ENCODE measurements at places on chromosomes 1 and 21. TPM values are rescaled to one million over a fixed set of nuclear protein-coding genes. Genes with fewer than 3 reads are reported as not detected.

GRCh38 chr1:111733992-111734341 is 5.2 kb downstream of the INKA2 start:
- H3K36me3 ChIP-seq: no peaks in the 10 kb centered on the region
- peaks cover 90% of the 10 kb centered on the region for H3K4me1 ChIP-seq
- H3K27ac ChIP-seq: peak overlapping the region; percentile 82
- no peaks in the 10 kb centered on the region for H3K27me3 ChIP-seq
- DNase-seq: no peak

DNA sequence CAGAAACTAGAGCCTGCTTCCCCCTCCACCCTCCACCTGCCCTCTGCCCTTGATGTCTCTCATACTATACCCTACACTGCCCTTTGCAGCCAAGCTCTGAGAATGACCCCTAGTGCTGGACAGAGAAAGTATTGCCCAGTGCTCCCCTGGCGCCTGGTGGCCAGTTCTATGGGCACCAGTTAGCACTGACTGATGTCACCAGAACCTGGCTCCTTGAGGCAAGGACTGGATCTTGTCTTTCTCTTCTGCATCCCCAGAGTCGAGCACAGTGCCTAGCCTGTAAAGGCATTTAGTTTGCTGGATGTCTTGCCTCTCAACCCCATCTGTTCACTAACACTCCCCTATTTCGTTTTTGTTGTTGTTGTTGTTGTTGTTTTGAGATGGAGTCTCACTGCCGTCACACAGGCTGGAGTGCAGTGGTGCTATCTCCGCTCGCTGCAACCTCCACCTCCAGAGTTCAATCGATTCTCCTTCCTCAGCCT is 5.9 kb downstream of the PHLDA3 start:
- DNase-seq: peak; percentile 45
- no peak overlapping the region for H3K4me3 ChIP-seq

GRCh38 chr1:21472861-21473260 is 32.9 kb downstream of the NBPF3 start:
- H3K27ac ChIP-seq: no peak overlapping the region
- H3K4me3 ChIP-seq: no peak overlapping the region
- DNase-seq: no peak
- H3K4me1 ChIP-seq: no peaks in the 10 kb centered on the region

GRCh38 chr1:190377294-190377693 is 100.4 kb downstream of the BRINP3 start:
- no peaks in the 10 kb centered on the region for H3K36me3 ChIP-seq
- no peak overlapping the region for H3K27ac ChIP-seq
- H3K27me3 ChIP-seq: no peaks in the 10 kb centered on the region
- H3K4me1 ChIP-seq: no peaks in the 10 kb centered on the region

DNA sequence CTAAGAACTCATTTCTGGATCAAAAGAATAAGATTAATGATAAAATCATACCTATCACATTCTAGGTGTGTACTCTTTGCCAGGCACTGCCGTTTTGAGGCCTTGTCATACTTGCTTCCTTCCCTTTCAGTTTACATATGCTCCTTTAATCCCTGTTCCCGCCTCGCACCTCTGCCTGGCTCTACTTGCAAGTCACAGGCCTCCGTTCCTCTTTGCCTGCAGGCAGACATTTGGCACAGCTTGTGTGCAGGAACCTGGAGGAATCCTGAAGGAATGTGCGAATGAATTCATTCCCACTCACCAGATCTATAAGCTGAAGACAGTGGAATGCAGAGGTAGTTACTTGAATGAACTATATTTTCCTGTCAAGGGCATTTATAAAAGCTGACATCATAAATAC is 13.8 kb downstream of the WLS start:
- H3K4me3 ChIP-seq: no peak overlapping the region
- DNase-seq: no peak
- no peaks in the 10 kb centered on the region for H3K4me1 ChIP-seq
- H3K36me3 ChIP-seq: no peaks in the 10 kb centered on the region
- H3K27ac ChIP-seq: no peak overlapping the region
- H3K27me3 ChIP-seq: no peaks in the 10 kb centered on the region

- no peak overlapping the region for H3K27ac ChIP-seq
- H3K27me3 ChIP-seq: peaks cover 25% of the 10 kb centered on the region
- H3K4me3 ChIP-seq: no peak overlapping the region
- H3K4me1 ChIP-seq: peaks cover 19% of the 10 kb centered on the region
- DNase-seq: no peak
These were observed 87.2 kb upstream of the IVNS1ABP start for GRCh38 chr1:185404291-185404690.

GRCh38 chr1:53945183-53945432 is 391 bp downstream of the IFT25 start:
- H3K27me3 ChIP-seq: no peaks in the 10 kb centered on the region
- H3K4me3 ChIP-seq: peak overlapping the region; percentile 98

GRCh38 chr1:247336390-247336789 is 4.7 kb upstream of the ZNF496 start:
- DNase-seq: no peak
- peaks cover 44% of the 10 kb centered on the region for H3K4me1 ChIP-seq
- H3K27me3 ChIP-seq: no peaks in the 10 kb centered on the region

GRCh38 chr1:167629681-167630567 is at the start of gene RCSD1:
Gene RCSD1, plus strand, starts transcription at chr1:167630232. Its CDS starts 192 bp downstream, at chr1:167630424.
- no peaks in the 10 kb centered on the region for H3K36me3 ChIP-seq
- H3K4me1 ChIP-seq: peaks cover 15% of the 10 kb centered on the region
- no peak within 1 kb of the TSS for H3K27ac ChIP-seq
- H3K27me3 ChIP-seq: peaks cover 47% of the 10 kb centered on the region
- DNase-seq: no peak
- H3K4me3 ChIP-seq: no peak within 1 kb of the TSS

DNA sequence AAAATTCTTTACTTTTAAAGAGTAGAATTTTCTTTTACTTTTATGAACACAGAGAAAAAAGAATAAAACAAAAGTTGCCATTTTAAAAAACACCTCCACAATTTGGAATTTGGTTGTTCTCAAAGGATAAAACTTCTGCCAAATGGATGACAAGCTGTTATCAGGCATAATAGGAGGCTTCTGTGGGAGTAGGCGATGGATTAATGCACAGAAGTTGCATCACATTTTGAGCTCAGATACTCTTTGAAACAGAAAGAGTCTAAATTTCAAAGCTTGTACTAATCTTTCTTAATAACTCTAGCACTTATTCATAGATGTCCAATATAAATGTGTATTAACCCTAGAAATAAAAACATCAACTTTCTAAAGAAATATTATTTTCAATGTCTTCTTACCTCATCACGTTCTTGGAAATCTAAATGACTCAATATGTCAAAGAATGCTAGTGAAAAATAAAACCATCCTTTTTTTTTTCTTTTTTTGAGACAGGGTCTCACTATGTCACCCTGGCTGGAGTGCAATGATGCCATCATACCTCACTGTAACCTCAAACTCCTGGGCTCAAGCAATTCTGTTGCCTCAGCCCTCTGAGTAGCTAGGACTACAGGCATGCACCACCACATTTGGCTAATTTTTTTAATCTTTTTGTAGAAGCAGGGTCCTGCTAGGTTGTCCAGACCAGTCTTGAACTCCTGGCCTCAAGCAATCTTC is 112.8 kb upstream of the USP25 start:
- no peaks in the 10 kb centered on the region for H3K36me3 ChIP-seq
- no peak overlapping the region for H3K27ac ChIP-seq
- DNase-seq: no peak
- H3K27me3 ChIP-seq: no peaks in the 10 kb centered on the region

- peaks cover 72% of the 10 kb centered on the region for H3K4me1 ChIP-seq
- no peak for DNase-seq
- H3K4me3 ChIP-seq: no peak overlapping the region
- peaks cover 31% of the 10 kb centered on the region for H3K27me3 ChIP-seq
- H3K27ac ChIP-seq: no peak overlapping the region
These were observed 50.7 kb downstream of the UMODL1 start for GRCh38 chr21:42121794-42122193.

DNA sequence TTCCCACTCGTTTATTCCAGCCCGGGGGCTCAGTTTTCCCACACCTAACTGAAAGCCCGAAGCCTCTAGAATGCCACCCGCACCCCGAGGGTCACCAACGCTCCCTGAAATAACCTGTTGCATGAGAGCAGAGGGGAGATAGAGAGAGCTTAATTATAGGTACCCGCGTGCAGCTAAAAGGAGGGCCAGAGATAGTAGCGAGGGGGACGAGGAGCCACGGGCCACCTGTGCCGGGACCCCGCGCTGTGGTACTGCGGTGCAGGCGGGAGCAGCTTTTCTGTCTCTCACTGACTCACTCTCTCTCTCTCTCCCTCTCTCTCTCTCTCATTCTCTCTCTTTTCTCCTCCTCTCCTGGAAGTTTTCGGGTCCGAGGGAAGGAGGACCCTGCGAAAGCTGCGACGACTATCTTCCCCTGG is 716 bp downstream of the OLIG2 start:
- peaks cover 94% of the 10 kb centered on the region for H3K27me3 ChIP-seq
- H3K4me1 ChIP-seq: no peaks in the 10 kb centered on the region
- DNase-seq: no peak
- no peaks in the 10 kb centered on the region for H3K36me3 ChIP-seq

DNA sequence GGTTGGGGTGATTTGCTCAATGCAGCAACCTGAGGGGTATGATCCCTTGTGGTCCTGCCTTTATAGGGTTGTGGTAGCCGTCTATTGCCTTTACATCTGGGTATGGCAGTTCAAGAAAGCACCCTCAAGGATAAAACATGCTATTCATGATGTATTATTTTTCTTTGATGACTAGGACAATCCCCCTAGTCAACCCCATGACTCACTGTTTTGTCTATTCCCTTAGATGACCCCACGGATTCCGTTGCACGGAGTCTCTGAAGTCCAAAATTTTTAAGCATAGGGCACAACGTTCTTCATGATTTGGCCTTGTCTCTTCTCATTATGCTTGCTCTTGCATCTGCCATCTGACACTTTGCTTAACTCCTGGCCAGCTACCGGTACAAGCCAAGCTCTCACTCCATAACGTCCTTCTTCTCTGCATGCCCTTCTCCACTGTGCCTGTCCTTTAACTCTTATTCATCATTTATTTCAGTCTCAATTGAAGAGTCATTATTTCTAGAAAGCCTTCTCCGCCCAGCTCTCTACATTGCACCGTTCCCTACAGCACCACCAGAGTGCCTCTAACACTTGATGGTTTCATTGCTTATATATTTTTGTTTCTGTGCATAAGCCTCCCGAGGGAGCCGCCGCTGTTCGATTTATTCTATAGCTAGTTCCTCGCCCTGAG is 838 bp upstream of the DISP1 start:
- no peak overlapping the region for H3K4me3 ChIP-seq
- DNase-seq: no peak
- peak overlapping the region; percentile 74 for H3K27ac ChIP-seq

- H3K4me1 ChIP-seq: no peaks in the 10 kb centered on the region
- no peaks in the 10 kb centered on the region for H3K27me3 ChIP-seq
- no peak overlapping the region for H3K27ac ChIP-seq
- H3K4me3 ChIP-seq: no peak overlapping the region
These were observed 38.1 kb upstream of the STUM start for GRCh38 chr1:226510453-226510852.

GRCh38 chr1:12572522-12572921 is 45.5 kb downstream of the DHRS3 start:
- no peak overlapping the region for H3K4me3 ChIP-seq
- no peak overlapping the region for H3K27ac ChIP-seq
- no peaks in the 10 kb centered on the region for H3K27me3 ChIP-seq
- no peaks in the 10 kb centered on the region for H3K4me1 ChIP-seq

DNA sequence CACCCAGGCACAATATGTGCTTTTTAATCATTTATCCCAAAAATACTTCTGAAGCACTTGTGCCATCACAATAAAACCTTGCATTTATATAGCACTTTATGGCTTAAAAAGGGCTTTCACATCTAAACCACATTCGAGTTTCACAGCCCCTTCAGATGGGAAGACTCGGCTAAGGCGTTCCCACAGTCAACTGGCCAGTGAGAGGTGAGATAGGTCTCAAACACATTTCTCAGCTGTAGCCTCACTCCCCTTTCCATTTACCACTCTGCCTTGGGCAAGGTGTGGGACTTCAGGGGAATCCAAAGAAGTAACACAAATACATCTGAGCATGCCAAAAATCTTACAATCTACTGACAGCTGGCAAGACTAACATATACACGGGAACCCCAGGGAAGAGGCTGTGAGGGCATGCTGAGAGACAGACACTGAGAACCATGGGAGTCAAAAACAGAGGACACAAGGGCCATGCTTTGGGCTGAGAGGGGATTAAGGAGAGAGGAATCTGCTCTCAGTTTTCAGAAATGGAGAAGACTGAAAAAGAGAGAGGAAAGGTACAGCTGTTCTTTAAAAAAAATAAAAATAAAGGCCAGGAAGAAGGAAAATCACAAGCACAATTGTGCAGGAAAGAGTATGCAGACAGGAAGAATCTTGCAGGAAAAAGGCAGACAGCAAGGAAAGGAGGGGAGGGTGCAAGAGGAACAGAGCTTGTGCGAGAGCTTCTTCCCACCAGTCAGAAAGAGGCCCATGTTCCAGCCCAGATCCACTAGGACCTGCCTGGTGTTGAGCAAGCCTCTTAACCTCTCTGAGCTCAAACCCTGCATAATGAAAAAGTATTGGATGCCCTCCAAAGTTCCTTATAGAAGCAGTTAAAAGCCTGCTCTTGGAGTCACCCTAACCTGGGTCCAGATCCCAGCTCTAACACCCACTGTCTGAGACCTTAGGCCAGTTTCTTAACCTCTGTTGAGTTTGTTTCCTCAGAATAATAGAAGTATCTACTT is 73.5 kb downstream of the JAK1 start:
- no peaks in the 10 kb centered on the region for H3K36me3 ChIP-seq
- H3K4me3 ChIP-seq: no peak overlapping the region
- DNase-seq: no peak
- H3K27ac ChIP-seq: no peak overlapping the region
- peaks cover 29% of the 10 kb centered on the region for H3K4me1 ChIP-seq
- H3K27me3 ChIP-seq: no peaks in the 10 kb centered on the region

DNA sequence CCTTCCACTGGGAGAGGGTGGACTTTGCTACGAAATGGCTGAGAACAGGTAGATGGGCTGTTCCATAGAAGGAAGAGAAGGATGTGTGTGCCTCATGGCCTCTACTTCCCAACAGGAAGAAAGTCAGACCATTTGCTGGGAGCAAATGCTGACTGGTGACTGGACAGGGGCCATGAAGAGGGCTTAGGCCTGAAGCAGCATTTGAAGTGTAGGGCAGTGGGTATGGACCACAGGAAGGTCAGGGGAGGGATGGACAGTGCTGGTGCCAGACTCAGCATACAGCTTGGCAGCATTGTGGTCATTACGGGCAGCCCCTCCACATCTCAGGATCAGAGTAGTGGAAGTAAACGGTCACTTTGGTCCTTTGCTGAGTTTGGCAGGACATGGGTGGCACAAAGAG is 275.7 kb downstream of the MATN1 start:
- DNase-seq: no peak
- no peaks in the 10 kb centered on the region for H3K4me1 ChIP-seq
- H3K27ac ChIP-seq: no peak overlapping the region
- no peak overlapping the region for H3K4me3 ChIP-seq
- no peaks in the 10 kb centered on the region for H3K27me3 ChIP-seq

Gene AGPAT3
- 32.2 TPM for polyA plus RNA-seq

Gene MAP1LC3C
- polyA plus RNA-seq: not detected

Gene IGSF9
- 0.04 TPM for polyA plus RNA-seq

Gene GBP7
- not detected for polyA plus RNA-seq

Gene GLIS1
- 0.03 TPM for polyA plus RNA-seq

Gene ESPN
- 54.2 TPM for polyA plus RNA-seq

Gene CHI3L1
- polyA plus RNA-seq: 0.09 TPM

Data from HepG2 (cell line).